Germinal center (tissue), 1 donor: ENCODE measurements at places on chromosomes 5 and 9.

DNA sequence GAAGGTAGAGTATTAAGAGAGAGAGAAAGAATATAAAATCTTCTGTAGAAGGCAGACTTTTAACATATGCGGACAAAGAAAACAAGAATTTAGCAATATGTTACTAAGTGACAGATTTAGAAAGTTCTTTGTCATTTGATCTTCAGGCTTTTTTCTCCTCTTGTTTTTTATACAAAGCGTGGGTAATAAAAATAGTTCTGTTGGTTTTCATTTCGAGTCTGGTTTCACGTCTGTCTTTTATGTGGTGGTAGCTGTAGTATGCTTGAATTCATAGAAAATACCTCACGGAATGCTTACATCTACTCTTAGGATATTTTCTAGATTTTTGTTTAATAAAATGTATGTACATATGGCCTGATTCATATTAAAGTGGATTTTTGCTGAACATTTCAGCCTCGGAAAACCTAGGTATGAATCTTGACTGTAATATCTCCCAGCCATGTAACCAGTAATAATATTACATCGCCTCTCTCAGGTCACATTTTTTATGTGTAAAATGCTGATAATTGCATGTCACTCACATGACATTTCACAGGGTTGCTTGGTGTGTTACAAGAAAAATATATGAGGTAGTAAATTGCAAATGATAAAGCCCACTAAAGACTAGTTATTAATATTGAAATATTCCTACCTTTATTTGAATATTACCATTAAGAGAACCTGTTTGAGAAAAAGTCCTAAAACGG is 72.5 kb upstream of the TAF11L2 start:
- DNase-seq = no peak

GRCh38 chr9:113701774-113702755 is 174.0 kb upstream of the ZNF618 start:
- no peak for DNase-seq

DNA sequence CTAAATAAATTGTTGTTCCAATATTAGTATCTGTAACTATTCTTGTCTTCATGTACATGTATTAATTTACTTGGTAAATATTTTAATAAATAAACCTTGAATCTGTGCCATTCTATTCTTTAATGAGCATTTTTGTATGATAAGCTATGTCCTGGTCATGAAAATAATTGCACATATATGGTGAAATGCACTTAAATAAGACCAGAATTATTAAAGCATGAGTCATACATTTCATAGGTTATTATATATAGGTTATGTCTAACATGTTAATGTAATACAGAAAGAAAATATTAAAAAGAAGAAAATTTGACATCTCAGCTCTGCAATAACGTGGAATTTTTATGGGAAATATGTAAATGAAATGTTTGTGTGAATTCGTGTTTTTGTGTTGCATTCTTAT is 1168.1 kb downstream of the TAF11L14 start:
- no peak for DNase-seq

DNA sequence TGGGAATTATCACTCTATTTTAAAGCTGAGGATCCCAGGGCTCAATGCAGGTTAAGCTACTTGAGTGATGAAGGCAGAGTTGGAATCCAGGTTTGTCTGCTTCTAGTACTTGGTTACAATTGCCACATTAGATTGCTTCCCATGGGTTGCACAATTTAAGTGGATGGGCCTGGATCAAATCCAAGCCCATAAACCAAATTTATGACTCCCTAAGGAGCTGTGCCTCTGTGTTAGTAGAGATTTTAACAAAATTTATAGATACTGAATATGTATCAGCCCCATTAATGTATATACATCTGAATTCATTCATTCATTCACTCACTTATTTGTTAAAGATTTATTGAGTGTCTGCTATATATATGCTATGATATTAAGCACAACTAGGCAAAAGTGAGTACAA is 332.3 kb upstream of the KLF9 start:
- DNase-seq = no peak

GRCh38 chr9:123418506-123418905 is 62.5 kb downstream of the CRB2 start:
- no peak for DNase-seq

GRCh38 chr5:156581725-156582124 is 254.8 kb downstream of the SGCD start:
- no peak for DNase-seq

- DNase-seq = no peak
Observed at GRCh38 chr9:89664896-89665329, 60.1 kb downstream of the GADD45G start.

DNA sequence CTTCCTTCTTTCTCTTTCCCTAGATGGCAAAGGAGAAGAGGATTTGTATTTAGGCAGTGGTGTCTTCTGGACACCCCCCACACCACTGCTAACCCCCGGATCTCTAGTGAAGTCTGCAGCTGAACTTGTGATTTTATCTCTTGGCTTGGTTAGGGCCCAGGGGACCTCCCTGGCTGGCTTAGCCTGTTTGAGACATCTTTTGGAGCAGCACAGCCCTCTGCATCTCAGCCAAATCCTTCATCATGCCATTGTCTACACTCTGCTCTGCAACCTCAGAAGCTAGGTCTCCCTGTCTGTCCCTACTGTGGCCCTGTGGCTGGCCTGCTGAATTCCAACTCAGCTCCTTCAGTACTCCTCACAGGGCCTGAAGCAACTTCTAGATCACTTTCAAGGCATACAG is 81.7 kb downstream of the MUSK start:
- no peak for DNase-seq

GRCh38 chr9:34454571-34455065 is 3.8 kb downstream of the FAM219A start:
- no peak for DNase-seq

DNA sequence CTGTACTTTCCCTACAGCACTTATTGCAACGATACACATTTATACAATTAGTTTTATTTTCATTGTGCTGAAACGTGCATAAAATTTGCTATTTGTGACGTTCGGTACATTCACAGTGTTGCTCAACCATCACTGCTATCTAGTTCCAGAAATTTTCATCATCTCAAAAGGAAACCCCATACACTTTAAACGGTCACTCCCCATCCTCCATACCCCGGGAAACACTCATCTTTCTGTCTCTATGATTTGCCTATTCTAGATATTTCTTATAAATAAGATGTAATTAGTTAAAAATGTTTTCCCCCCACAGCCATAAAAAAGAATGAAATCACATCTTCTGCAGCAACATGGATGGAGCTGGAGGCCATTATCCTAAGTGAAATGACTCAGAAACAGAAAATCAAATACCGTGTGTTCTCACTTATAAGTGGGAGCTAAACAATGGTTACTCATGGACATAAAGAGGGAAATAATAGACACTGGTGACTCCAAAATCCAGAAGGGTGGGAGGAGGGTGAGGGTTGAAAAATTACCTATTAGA is 40.2 kb upstream of the TEX48 start:
- no peak for DNase-seq

- no peak for DNase-seq
Observed at GRCh38 chr5:21826884-21827283, 1026.3 kb downstream of the CDH12 start.

- no peak for DNase-seq
Observed at GRCh38 chr5:102277144-102277543, 18.9 kb downstream of the SLCO4C1 start.

- DNase-seq = no peak
Observed at GRCh38 chr5:133738271-133738670, 125.9 kb upstream of the FSTL4 start.

GRCh38 chr9:97415146-97415545 is 3.2 kb downstream of the TDRD7 start:
- no peak for DNase-seq

DNA sequence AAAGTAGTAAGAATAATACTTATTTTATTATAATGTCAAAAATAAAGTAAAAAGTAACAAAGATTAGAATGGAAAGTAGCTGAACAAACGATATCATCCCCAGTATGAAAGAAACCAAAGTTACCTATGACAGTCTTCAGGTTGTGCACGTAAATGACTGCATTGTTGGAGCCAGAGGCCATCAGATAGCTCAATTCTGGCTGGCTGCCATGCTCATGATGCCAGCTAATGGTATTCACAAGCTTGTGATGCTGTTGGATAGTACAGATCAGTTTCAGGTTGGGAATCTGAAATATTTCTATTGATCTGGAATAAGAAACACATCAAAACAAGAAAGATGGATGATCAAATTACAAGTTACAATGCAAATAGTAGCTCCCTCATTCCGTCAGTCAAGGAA is 21.1 kb downstream of the GEMIN5 start:
- no peak for DNase-seq

GRCh38 chr5:118430076-118430475 is 558.3 kb downstream of the DTWD2 start:
- no peak for DNase-seq

DNA sequence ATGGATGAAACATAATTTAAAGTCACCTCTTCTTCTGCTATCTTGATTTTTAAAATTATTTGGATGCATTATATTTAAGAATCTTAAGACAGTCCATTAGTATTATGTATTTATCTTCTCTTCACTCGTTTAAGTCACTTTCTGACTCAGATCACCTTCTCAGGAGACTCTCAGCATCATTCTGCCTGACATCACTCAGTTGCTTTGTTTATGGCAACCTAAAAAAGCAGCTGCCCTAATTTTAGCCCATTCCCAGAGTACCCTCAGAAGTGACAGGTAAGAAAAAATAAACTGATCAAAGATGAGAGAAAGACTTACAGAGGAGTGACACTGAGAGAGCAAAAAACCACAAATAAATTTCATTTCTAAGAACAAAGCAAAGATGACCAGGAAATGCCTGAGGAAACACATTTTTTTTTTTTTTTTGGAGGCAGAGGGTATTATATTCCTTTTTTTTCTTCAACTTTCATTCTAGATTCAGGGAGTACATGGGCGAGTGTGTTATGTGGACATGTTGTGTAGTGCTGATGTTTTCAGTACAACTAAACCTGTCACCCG is 140.5 kb downstream of the MUSK start:
- no peak for DNase-seq

DNA sequence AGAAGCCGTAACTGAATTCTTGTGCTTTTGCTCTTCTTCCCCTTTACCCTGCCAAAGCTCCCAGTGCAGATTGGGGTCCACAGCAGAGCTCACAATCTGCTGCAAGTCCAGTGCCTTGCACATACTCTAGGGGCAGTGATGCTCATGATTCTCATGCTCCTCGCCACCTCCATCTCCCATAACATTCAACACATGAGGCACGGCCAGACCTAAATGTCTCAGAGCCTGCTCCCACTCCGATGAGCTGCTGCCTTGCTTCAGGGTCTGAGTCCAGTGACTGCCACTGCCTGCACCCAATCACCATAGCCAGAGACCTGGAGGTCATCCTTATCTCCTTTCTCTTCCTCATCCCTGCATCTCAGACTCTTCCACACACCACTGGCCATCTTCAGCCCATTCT is 10.5 kb downstream of the CSF1R start:
- no peak for DNase-seq

GRCh38 chr9:36902861-36903524 is 131.1 kb downstream of the PAX5 start:
- no peak for DNase-seq

DNA sequence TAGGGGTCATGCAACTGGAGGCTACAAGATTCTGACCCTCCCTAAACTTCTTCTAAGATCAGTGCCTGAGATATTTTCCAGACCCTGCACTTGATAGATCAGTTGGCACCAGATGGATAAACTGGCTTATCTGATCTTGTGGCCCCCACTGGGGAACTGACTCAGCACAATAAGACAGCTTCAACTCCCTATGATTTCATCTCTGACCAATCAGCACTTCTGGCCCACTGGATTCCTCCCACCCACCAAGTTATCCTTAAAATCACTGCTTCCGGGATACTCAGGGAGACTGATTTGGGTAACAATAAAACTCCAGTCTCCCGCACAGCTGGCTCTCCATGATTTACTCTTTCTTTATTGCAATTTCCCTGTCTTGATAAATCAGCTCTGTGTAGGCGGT is 2180.4 kb upstream of the WWC1 start:
- DNase-seq = no peak

- no peak for DNase-seq
Observed at GRCh38 chr5:56108246-56108645, 113.5 kb upstream of the IL6ST start.

DNA sequence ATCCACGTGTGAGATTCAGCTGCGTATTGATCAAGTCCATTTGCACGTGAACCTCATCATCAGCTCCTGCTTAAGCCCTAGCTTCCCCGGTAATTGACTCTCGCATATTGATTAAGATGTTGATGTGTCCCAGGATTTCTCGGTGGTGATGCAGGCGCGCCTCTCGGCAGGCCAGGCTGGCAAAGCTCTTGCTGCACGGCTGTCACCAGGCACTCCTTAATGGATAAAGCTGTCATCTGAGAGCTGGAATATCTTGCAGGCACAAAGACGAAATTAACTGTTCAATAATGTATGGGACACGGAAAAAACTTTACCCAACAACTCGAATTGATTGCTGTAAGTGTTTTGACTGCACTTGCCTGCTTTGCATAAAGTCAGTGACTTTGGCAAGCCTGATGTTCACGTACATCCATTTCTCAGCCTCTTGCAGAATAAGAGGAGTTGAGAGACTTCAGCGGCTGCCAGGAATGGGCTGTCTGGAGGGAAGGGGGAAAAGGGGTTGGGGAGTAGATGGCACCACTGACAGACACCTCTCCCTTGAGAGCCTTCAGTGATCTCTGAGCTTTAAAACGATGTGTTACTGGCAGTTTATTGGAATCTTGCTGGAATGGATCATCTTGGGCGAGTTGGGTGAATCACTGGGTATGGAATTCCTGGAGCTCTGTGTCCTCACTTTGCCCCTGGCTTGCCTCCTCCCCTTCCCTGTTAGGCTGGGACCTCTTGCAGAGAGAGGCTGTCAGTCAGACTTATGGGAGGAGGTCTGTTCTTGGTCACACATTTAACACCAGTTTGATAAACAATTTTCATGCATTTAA is 650.3 kb downstream of the CCDC171 start:
- no peak for DNase-seq
